MV-4-11 (cell line): ENCODE measurements at places on chromosomes 1 and 21.
A peak's percentile ranks its signal among the peaks of the same experiment; 100 is the strongest.

DNA sequence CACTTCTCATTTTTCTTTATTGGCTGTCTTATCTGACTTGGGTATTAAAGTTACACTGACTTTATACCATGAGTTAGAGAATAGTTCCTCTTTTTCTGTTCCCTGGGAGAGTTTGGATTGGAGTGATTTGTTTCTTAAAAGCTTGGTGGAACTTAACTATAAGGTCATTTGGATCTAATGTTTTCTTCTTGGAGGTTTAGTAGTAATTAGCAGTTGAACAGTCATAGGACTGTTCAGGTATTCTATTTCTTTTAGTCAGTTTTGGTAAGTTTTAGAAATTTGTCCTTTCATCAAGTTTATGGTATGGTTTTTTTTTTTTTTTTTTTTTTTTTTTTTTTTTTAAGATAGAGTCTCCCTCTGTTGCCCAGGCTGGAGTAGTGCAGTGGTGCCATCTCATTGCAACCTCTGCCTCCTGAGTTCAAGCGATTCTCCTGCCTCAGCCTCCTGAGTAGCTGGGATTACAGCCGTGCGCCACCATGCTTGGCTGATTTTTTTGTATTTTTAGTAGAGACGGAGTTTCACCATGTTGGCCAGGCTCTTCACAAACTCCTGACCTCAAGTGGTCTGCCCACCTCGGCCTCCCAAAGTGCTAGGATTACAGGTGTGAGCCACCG lies 6.3 kb downstream of the TTC3 start:
- DNase-seq = peak; percentile 80

GRCh38 chr1:235545292-235545930 lies 41.2 kb upstream of the B3GALNT2 start:
- no peak for DNase-seq

- DNase-seq = no peak
These were observed 286.7 kb downstream of the SRGAP2C start for GRCh38 chr1:121471523-121471922.

GRCh38 chr1:34500451-34500850 lies 254.4 kb upstream of the GJB5 start:
- DNase-seq = no peak

GRCh38 chr1:16072616-16073484 lies 601 bp downstream of the FAM131C start:
- DNase-seq = no peak

GRCh38 chr1:206739411-206740076 lies 31.0 kb upstream of the IL19 start:
- peak; percentile 87 for DNase-seq

DNA sequence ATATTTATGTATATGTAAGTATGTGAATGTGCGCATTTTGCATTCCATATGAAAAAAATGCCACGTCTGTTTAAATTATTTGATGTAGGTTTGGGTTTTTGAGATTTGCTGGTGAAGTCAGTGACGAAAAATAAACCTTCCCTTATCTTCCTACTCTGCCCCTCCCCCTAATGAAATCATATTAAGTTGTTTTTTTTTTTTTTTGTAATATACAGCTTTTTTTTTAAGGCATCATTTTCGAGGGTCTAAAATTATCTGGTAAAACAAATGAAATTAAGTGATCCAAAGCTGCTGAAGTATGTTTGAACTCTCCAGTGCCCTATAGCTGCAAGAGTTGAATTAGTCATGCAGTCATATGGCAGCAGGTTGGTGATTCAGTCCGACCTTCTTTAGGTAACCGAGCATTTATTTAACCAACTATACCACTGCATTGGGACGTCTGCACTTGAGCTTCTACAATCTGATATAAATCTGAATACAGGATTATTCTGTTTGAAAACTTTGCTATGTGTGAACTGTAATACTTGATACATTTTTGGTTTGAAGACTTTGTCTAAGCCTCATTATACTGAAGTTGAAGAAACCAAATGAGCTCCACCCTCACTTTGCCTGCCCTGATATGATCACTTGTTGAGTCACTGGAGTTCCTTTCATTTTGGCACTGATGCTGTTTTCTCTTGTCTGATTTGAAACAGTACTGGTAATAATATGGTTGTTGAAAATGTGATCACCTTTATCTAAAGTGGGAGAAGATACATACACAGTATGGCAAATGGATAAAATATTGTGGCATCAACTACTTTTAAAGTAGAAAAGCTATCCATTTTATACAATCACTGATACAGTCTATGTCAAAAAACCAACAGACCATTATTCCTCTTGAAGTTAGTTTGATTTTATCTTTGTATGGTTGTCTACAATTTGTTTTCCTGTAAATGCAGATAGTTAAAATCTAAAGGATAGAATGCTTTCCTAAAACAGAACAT lies 11.7 kb downstream of the PDIK1L start:
- DNase-seq = no peak

- no peak for DNase-seq
These were observed 38.0 kb upstream of the COL18A1 start for GRCh38 chr21:45366931-45367401.

- DNase-seq = no peak
These were observed 23.1 kb upstream of the DYNLT5 start for GRCh38 chr1:66729119-66729518.

- DNase-seq = no peak
These were observed 18.9 kb upstream of the VWA5B1 start for GRCh38 chr1:20271498-20272400.

DNA sequence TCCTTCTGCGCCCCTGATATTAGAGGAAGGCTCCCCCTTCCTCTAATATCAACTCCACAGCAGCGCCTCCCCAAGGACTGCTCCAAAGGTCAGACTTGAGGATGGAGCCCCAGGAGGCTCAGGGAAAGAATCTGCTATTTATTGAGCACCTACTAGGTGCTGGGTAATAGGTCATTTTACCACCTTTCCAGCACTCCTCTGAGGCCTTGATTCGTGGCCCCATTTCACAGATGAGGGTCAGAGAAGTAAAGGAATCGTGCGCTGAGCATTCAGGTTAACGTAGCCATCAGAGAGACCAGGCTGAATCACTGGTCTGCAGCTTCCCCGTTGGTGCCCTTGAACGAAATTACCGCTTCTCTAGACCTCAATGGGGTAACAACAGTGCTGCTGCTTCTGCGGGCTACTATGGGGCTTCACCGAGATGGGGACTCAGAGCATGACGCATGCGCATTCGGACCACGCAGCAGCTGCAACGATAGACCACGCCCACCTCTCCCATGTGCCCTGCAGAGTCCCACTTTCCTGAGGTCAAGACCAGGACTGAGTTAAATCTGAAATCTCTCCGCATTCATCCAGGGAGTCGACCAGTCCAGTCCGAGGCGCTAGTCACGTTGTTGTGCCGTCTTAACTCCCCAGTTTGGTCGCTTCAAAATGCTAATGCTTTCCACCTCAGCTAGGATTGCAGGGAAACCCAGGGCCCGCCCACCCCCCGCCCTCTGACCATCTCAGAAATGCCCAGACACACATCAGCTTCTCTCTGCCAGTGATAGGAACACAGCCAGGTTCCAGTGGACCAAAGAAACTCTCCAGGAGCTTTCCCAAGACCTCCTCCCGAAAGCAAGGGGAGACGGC lies 12.9 kb downstream of the CAMK2N1 start:
- DNase-seq = peak; percentile 29

DNA sequence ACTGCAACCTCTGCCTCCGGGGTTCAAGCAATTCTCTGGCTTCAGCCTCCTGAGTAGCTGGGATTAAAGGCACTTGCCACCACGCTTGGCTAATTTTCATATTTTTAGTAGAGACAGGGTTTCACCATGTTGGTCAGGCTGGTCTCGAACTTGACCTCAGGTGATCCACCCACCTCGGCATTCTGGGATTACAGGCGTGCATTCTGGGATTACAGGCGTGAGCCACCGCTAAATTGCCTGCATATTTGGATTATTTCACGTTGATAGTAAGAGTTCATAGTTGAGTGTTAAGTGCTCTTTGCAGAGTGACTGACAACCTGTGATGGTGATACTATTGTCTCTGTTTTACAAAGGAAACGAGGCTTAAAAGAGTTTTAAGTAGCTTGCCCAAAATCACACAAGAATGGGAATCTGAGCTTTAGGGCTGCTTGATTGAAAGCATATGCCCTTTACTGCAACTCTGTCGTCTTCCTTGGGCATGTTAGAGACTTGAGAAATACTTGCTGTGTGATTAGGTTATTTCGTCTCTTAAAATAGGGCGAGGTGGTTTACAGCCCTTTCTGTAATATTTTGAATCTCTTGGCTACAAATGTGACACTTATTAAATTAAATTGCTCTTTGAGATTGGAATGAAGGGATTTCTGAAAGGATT lies 12.4 kb downstream of the CDC42 start:
- DNase-seq = no peak

DNA sequence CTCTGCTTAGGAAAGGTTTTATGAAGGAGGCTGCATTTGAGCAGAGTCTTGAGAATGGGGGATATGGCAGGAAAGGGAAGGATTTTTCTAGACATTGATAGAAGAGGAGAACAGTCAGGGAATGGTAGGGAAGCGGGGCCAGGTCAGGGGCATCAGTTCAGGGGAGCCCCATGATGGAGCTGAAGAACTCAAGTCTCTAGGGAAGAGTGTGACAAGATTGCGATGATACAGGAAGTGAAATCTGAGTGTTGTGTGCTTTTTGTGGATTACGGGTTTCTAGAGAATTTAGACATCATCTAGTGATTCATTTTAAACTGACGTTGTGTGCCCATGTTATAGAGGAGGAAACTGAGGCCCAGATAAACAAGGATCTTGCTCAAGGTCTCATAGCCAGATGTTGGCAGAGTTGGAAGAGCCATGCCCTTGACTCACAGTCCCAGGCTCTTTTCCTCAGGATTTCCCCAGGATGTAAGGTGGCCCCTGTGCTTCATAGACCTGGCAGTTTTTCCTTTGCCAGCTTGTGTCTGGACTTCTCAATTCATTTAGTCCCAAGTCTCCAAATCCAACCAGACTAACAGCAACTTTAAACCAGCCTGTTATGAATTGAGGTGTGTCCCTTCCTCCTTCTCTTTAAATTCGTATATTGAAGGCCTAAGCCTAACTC lies 130.3 kb downstream of the ROR1 start:
- no peak for DNase-seq

DNA sequence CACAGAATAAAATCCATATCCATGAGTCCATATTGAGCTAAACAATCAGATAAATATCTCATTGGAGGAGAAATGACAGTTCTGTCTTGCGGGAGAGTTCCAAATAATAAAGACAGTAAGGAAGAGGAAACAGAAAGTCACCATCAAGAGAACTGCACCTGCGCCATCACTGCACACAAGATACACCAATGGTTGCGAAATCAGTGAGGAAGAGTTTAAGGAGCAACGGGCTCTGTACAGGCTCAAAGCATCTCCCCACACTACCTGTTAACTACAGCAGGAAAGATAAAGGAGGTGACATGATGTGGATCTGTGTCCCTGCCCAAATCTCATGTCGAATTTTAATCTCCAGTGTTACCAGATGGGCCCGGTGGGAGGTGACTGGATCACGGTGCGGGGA lies 7.8 kb downstream of the C2CD2 start:
- no peak for DNase-seq

GRCh38 chr1:235169986-235170385 lies 8.9 kb upstream of the RBM34 start:
- no peak for DNase-seq

GRCh38 chr1:88284066-88284465 lies 400.0 kb upstream of the PKN2 start:
- no peak for DNase-seq

DNA sequence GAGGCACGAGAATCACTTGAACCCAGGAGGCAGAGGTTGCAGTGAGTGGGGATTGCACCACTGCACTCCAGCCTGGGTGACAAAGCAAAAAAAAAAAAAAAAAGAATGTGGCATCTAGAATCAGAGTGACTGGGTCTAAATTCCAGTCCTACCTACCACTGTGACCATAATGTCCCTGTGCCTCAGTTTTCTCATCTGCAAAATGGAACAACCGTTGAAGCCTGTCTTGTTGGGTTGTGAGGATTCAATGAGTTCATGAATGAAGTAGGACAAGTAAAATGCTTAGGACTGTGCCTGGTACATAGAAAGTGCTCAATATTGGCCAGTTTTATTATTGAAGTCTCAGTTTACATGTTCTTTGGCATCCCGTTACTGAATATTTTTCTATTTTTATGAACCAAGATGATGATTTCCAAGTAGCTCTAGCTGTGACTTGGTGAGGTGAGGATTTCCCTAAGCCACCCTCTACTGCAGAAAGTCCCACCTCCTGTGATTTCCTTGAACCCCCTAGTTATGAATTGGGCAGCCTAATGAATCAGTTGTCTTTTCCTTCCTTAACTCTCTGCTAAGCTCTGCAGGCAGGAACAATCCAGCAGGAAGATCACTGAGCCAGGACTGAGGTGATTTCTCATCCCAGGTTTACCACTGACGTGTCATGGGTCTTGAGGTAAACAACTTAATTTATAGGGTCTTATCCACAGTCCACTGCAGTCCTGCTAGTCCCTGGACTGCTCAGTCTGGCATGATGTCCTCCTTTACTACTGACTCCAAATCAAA lies 18.9 kb upstream of the MEAF6 start:
- no peak for DNase-seq

GRCh38 chr1:221886311-221886710 lies 144.4 kb upstream of the DUSP10 start:
- no peak for DNase-seq

- DNase-seq = peak; percentile 21
These were observed 156.0 kb downstream of the PDE4B start for GRCh38 chr1:65948609-65949229.

- no peak for DNase-seq
These were observed 98.0 kb downstream of the KCNH1 start for GRCh38 chr1:211035821-211036380.

- no peak for DNase-seq
These were observed 47.6 kb downstream of the MDM4 start for GRCh38 chr1:204563780-204564179.

DNA sequence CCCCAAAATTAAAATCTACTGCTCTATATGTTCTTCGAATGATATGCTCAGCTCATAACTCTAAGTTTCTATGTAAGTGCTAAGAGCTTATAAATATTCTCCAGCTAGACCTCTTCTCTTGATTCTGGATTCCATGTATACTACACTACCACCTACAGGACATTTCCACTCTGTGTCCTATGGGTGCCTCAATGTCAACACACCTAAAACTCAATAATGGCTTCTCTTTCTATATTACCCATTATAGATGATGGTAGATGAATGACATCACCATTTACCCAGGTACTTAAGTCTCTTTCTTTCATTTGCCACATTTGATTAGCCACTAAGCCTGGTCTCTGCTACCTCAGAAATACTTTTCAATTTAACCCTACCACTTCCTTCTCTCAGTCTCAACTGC lies 41.3 kb downstream of the TBX19 start:
- peak; percentile 29 for DNase-seq

- DNase-seq = peak; percentile 95
These were observed 34.4 kb upstream of the SLC30A1 start for GRCh38 chr1:211613108-211613947.

- no peak for DNase-seq
These were observed 44.0 kb downstream of the FAM163A start for GRCh38 chr1:179786815-179787685.

DNA sequence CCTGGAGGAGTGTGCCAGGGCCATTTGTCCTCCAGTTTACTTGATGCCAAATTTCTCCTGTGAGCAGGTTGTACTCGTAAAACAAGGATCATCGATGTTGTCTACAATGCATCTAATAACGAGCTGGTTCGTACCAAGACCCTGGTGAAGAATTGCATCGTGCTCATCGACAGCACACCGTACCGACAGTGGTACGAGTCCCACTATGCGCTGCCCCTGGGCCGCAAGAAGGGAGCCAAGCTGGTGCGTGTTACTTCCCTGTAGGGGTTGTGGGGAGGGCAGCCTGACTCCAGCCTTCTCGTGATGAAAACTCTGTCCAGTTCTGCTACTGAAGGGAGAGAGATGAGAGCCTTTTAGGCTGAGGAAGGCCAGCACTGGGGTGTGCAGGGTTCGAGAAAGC lies 2.2 kb downstream of the RPS8 start:
- DNase-seq = no peak
